ENCODE measurements at places on chromosomes 2 and 18.

DNA sequence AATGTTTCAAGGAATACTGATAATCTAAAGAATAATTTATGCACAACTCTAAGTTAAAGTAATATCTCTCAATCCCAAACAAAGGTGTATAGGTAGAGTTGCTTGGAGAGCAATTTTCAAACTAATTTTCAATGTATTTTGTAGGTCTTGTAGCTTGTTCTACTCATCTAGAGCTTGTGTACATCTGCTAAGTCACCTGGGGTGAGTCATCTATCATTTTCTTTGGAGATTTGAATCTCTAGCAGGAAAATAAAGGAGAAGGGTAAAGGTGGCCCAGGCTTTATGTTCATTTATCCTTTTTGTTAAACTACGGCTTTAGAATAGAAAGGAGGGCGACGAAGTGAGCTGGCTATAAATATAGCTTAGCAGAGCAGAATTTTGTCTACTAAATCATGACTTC, 76.8 kb upstream of the THUMPD2 start:
- DNase-seq, result no peak

- DNase-seq, result no peak
These were observed 42.3 kb downstream of the LRRTM4 start for GRCh38 chr2:77479895-77480294.

DNA sequence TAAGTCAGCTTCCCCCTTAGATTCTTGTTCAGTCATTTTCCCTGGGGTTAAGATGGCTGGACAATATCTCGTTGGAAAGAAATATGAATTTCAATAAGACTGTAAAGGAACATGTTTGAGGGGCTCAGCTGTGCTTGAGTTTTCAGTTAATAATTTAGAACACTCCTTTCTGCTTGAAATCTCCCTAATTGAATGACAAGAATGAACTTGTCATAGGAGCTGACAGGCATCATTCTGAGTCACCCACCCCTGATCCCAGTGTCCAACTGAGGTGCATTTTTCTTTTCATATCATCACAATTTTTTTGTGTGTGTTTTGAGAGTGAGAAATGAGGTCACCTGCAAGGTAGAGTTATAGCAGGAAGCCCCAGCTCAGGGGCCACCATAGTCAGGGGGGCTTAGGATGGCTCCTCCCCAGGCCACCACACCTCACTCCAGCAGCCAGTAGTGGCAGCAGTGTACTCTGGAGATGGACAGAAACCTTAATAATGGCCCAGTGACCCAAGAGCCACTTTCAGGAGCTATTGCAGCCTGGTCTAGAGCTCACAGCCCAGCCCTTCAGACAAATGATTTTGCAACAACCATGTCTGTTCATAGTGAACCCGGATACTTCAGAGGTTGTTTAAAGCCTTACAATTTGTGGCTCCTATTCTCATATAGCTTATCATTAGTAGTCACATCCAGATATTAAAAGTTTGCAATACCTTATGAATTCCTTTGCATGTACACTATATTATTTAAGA, 174.5 kb downstream of the MAIP1 start:
- no peak for DNase-seq

DNA sequence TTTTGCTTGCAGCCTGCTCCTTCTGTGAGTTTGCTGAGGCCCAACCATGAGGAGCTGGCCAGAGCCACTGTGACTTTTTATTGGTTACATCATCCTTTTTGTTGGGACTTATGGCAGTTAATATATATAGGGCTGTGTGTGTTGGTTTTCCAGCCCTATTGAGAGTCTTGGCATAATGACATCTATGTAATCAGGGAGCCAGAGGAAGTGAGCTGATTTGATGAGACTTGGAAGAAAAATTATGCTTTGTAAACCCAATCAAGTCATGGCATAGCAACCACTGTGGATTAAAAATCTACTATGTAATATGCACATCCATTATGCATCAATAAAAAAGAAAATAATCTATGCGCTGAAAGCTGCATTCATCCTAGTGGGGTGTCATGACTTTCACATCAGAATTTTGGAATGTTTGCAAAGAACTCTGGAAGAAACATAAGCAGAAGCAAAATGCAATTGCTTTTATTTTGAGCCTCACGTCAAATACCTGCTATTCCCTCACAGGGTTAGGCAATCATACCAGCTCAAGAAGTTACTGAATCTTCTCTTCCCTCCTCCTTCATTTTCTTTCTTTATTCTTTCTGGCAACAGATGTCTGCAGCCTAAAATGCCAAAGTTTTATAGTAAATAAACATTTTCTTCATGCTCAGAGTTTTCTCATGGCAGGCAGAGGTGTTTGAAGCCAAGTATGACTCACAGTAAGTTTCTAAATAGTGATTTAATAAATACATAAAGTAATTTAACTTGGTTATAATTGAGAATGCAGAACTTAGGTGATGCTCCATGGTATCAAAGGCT, 308.5 kb downstream of the KCNS3 start:
- DNase-seq, result no peak

- no peak for DNase-seq
These were observed 59.5 kb downstream of the IRS1 start for GRCh38 chr2:226740039-226740648.

GRCh38 chr2:202933139-202933510, 21.1 kb downstream of the CARF start:
- DNase-seq, result no peak

DNA sequence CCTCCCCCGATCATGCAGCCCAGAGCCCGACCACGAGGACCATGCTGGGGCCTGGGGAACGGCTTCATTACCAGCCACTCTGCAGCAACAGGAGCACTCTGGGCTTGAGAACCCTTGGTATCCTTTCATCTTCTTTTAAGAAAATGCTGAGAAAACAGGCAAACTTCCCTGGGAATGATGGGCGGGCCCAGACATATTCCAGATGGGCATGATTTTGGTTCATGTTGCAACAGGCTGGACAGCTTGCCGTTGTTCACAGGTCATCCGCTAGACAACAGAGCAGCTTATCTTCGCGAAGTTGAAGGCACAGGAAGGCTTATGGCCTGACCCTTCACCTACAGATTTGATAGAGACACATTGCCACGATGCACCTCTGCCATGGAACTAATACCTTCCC, 121.0 kb downstream of the KLHL29 start:
- DNase-seq, result no peak

DNA sequence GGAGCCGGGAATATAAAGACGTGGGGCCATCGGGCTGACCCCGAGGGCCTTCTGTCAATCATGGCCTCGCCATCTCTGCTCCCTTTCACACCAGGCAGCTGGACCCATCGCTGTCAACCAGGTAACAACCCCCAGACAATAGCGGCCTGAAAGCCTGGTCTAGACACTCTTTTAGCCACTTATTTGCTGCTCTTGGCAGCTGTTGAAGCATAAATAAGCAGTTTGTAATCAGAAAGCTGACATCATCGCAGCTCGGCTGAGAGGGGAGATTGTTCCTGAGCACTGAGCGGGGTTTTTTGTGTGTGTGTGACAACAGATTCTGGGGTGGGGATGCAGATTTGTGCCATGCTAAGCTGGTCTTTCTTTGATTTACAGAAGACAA, 423.6 kb upstream of the POU3F3 start:
- DNase-seq, result no peak

- DNase-seq, result no peak
These were observed 520.5 kb upstream of the CDH7 start for GRCh38 chr18:65230311-65230710.

GRCh38 chr2:71884303-71885042, 263.2 kb downstream of the CYP26B1 start:
- DNase-seq, result no peak

DNA sequence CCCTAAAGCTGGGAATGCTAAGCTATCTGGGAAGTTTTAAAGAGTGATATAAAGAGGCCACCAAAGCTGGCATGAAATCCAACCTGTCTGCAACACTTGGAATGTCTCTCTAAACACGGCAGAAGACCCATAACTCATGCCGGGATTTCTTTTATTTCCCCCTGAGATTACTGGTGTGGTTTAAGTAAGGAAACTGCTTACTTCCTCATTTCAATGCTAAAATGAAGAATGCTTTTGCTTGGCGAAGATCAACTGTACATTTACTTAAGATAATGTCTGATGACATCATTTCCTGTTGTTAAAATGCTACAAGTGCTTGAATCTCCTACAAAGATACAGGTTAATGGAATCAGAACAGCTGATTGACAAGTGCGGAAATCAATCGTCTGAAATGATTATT, 353.8 kb upstream of the SALL3 start:
- DNase-seq, result no peak

DNA sequence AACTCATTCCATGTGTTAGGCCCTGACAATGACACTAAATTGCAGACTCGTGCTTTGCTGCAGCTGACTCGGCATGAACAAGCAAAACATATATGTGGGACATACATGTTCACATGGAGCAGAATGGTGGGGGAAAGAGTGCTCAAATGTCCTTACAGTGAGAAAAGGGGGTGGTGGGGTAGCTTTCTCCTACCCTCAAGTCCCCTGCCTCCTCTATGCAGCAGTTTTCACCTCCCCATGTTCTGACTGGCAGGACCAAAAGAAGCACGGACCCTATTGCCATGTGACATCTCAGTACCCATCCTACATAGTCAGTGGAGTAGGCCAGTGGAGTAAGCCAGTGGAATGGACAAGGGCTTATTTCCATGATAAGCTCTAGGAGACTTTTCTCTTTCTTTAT, 259.3 kb downstream of the TTC32 start:
- DNase-seq, result no peak

DNA sequence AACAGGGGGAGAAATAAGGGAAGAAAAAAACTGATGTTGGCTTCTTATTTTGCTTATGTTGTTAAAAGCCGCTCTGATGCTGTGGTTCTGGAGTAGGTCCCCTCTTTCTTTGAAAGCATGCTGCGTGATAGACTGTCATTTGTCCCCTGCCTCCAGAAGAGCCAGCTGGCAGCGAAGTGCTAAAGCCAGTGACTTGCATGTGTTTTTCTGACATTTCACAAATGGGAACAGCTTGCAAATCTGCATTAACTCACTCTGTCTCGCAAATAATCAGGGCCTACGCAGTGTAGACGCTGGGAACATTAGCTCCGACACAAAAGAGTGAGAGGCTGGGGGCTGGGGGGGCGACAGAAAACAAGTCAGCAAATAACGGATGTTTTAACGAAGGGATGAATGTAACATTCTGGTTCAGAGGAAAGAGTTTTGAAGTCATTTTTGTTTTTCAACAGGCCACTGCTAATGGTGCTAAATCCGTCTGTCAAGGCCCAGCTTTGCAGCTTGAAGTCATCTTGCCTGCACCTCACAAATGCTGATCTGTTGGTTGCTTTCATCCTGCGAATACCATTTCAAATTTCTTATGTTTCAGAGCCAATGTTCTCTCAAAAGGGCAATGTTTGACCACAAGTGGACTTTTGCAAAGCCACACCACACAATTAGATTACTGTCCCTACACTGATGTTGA, 68.8 kb upstream of the PIK3C3 start:
- DNase-seq, result no peak

GRCh38 chr2:219508971-219509779, 5.1 kb upstream of the ASIC4 start:
- no peak for DNase-seq

DNA sequence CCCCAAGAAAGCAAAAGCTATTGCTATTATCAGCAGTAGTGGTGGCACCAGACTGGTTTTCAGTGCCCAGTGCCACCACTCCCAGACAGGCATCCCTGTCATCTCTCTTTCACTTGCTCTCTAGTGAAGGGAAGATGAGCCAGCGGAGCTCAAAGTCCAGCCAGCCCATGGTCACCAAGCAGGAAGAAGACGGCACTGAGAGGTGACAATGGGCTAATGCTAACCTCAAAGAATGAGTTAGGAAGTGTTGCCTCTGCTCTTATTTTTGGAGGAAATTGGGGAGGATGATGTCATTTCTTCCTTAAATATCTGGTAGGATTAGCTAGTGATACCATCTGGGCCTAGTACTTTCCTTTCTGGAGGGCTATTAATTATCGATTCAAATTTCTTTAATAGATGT, 1.7 kb downstream of the SP140 start:
- no peak for DNase-seq

DNA sequence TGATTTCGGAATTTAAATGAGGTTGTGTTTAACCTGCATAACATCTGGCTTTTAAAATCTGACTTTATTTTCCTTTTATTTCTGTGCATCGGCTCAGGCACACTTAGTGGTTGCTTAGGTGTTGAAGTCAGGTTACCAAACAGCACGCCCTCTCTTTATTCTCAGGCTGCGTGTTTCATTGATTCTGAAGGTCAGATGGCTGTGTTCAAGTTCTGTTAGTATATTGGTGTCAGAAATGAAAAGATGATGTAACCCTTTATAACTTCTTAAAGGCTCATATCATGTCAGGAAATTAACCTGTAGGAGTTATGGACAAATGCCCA, 246.5 kb downstream of the LDLRAD4 start:
- no peak for DNase-seq

GRCh38 chr18:29560270-29560669, 1383.3 kb upstream of the CDH2 start:
- DNase-seq, result no peak

- DNase-seq, result no peak
These were observed 257.2 kb upstream of the THUMPD2 start for GRCh38 chr2:40036241-40036640.

GRCh38 chr2:151060287-151060686, 201.4 kb downstream of the RBM43 start:
- DNase-seq, result no peak

- DNase-seq, result no peak
These were observed 298.4 kb upstream of the MMADHC start for GRCh38 chr2:149885946-149886345.

- DNase-seq, result no peak
These were observed 221.3 kb upstream of the RAB6C start for GRCh38 chr2:129757915-129758783.

DNA sequence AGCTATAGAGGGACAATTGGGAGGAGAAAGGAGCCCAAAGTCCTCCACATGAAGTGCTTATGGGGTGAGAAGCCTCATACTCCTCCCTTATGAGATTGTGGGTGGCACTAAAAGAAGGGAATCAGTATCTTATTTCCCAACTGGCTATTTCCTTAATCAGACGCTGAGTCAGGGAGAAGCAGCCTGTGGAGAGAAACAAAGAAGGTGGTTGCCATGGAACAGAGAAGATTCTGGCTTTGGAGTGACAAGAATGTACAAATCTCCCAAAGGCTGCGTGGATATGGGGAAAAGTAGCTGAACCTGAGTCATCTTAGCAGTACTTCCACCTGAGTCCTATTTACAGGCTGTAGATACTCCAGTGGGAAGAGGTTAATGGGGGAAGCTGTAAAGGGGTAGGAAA, 115.8 kb upstream of the CWC22 start:
- no peak for DNase-seq

All from activated naive CD4-positive, alpha-beta T cell (primary cell).